ENCODE measurements at places on chromosomes 5 and 9.

GRCh38 chr5:15263942-15264341, 236.0 kb upstream of the FBXL7 start:
- DNase-seq = no peak

- DNase-seq = no peak
Measured at GRCh38 chr5:115168829-115169486, 750 bp downstream of the TRIM36 start.

- DNase-seq = no peak
Measured at GRCh38 chr5:127568166-127568565, 50.7 kb downstream of the PRRC1 start.

DNA sequence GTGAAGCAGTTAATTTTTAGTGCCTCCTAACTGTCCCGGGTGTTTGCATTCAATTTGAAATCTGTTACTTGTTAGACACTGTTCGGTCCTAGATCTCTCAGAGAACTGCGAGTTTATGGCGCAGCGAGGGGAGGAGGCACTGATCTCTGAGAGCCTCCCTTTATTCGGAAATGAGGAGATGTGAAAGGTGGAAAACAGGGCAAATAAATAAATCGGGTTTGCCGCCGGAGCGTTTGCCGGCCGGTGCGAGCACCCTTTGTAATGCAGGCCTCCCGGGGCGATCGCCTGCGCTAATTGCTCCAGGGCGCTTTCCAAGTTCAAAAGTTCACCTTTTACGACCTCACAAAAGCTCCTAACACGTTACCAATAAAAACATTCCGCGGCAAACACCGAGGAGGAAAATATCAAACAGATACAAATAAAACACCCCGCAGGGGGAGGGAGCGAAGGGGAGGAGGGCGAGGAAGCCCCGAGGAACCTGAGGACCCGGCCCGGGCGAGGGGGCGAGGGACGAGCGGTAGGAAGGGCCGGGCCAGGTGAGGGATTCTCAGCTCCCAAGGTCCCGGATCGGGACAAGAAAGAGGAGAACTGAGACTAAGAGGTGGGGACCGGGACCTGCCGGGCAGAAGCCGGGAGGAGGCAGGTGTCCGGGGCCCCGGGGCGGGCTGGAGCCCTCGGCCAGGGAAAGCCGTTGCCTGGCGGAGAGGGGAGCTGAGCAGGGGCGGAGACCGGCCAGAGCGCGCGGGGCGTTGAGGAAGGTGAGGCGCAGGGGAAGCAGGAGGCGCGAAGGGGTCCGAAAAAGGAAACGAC, 1.4 kb downstream of the NR6A1 start:
- peak; percentile 39 for DNase-seq

DNA sequence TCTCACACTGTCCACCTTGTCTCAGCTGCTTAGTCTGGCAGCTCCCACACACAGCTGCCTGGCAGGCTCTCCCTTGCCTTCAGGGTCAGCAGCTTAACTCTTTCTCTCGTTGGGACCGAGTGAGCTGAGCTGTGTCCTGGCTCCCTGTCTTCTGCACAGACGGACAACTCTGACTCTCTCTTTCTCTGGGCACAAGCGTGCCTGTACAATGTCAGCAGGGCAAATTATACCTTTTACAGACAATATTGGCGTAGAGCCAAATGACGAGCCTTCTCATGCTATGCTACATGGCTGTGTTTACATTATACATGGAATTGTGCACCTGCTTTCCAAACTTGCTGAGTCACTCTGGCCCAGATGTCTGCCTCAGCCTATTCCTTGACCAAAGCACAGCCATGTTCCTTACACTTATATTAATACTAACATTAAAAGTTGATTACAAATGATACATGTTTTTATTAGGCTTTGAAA, 188.6 kb downstream of the CYLC2 start:
- DNase-seq = no peak

DNA sequence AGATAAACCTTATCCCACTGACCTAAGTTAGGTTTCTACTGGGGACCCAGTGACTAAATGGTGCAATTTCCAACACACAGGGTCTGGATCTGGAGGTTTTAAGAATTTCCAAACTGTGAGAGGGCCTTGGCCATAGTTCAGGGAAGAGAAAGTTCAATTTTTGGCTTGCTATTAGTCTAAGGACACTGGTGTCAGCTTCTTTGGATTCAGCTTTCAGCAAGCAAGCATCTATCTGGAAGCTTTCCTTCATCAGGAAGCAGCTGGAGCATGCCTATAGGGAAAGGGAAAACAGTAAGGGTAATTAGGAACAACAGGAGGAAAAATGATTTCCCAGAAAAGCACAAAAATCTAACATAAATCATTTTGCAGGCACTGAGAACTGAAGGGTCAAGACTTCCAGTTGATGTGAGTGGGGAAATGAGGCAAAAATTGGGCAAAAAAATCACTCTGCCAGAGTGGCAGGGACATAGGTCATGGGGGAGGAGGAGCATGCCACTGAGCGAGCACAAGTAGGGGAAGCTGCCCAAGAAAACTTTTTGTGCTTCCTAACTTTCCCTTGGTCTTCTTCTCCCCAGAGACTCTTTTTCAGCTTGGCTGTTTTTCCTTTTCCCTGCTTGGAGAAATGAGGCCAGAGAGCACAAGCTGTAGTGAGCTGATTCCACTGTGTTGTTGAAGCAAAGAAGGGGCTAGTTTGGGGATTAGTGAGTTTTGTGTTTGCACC, 299.6 kb downstream of the FGF10 start:
- no peak for DNase-seq

- no peak for DNase-seq
Measured at GRCh38 chr5:57642066-57642465, 159.5 kb upstream of the ACTBL2 start.

GRCh38 chr9:89497978-89498851, at the start of gene SEMA4D:
Gene SEMA4D, minus strand, starts transcription at chr9:89498113. Its CDS starts 92,657 bp downstream, at chr9:89405456.
- peak; percentile 23 for DNase-seq

GRCh38 chr5:178677429-178677828, 50.6 kb upstream of the CLK4 start:
- DNase-seq = no peak

GRCh38 chr9:79672891-79673290, 101.1 kb downstream of the TLE4 start:
- no peak for DNase-seq

DNA sequence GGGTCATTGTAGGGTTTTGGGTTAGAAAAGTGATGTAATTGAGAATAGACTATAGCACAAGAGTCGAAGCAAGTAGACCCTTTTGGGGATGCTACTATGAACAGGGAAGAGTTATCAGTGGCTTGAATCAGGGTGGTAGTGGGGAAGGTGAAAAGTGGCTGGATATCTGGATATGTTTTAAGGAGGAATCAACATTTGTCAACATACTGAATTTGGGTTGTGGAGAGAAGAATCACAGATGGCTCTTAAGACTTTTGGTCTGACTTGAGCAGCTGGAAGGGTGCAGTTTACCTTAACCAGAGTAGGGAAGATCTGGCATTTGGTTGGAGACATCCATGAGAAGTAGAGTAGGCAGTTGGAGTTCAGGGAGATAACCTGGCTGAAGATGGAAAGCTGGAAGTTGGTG, 38.5 kb upstream of the FCHO2 start:
- DNase-seq = no peak

DNA sequence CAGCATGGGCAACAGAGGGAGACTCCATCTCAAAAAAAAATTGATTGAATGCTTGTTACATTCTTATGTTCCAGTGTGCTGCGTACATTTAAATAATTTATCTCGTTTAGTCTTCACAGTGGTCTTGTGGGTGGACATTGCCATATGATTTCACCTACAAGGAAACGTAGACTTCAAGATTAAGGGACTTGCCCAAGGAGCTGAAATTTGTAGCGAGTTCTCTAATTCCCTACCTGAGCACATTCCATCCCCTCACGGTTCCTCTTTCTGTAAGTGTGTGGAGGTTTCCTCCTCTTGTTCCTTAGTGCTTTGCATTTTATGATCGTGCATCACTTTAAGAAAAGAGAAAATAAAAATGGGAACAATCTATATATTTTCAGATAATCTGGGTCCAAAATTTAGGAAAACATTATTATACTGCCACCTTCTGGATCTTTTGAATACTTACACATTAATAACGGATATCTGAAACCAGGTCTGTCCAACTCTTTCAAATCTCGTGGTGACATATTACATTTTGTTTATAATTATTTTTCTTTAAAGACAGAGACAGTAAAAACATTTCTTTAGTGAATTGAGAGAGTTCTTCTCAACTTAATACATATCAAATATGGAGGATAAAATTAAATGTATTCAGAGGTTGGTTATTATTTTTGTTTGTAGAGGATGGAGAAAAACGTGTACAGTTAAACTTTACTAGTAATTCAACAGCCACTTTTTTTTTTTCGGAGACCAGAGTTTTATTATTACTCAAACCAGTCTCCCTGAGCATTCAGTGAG, 29.9 kb upstream of the C7 start:
- peak; percentile 16 for DNase-seq

DNA sequence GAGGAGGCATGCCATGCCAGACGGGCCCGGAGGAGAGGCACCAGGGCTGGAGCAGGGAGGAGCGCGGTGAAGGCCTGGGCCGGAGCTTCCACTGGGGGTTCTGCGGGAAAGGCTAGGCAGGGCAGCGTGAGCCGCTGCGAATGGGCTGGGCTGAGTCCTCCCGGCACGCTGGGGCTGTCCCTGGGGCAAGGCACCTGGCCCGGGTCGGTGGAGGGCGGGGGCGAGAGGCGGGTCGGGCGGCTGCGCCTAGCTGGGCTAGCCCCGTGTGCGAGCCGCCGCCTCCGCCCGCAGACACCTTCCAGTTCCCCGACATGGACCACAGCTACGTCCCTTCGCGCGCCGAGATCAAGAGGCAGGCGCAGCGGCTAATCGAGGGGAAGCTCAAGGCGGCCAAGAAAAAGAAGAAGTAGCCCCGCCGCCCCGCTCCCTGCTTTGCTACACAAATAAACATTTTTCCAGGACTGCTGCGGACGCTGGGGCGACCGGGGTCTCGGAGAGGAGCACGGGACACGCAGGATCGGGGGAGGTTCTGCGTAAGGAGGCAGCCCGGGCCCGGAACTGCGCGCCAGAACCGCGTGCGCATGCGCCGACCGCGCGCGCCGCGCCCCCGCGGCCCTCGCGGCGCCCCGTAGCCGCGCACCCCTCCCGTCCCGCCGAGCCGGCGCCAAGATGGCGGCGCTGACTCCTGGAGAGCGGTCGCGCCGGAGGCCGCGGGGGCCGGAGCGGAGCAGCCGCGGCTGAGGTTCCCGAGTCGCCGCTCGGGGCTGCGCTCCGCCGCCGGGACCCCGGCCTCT, at the start of gene RABL6:
TSS of gene RABL6 (plus strand) at position 668 of the 794 bp plus-strand sequence. CDS start 249 bp downstream, outside the sequence.
- DNase-seq = peak; percentile 25

- DNase-seq = no peak
Measured at GRCh38 chr5:98942847-98943246, 14.0 kb upstream of the CHD1 start.

DNA sequence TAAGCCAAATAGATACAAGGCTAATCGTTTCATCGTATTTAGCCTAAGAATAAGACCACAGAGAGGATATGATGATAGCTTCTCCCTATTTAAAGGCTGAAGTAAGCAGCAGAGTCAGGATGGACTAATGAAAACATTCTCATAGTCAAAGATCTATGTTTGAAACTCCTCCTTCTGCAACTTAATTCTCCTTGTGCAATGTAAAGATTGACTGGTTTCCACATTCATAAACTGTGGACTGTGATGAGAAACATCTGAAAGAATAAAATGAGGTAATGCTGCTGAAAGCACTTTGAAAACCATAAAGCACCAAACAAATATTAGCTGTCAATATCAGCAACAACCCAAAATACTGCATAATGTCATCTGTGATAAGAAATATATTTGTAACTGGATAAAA, 361.9 kb downstream of the CSNK1G3 start:
- DNase-seq = no peak

DNA sequence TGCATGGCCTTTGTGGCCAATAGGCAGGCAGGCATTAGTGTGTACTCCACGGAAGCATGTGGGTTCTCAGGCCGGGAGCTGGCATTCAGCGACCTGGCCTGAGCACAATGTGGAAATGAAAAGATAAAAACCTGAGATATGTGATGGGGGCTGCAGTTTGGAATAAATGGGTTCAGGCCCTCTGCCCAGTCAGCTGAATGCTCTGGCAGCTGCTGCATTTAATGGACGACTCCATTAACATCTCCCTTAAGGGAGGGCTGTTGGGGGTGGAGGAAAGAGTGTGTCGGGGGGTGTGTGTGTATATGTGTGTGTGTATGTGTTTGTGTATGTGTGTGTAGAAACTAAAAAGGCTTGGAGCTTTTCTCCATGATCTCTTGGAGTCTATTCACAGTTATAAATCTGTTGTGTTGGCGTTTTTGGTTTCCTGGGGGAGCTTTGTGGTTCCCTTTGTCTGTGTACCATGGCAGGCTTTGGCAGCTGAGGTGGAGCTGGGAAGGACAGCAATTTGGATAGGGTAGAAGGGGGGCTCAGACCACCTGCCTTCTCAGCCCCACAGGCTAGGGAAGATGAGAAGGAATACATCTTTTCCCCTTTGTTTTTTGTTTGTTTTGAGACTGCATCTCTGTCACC, 27.3 kb upstream of the HSPA9 start:
- no peak for DNase-seq

- DNase-seq = no peak
Measured at GRCh38 chr5:143916451-143916850, 104.5 kb downstream of the HMHB1 start.

- no peak for DNase-seq
Measured at GRCh38 chr5:38720554-38721361, 125.1 kb upstream of the OSMR start.

DNA sequence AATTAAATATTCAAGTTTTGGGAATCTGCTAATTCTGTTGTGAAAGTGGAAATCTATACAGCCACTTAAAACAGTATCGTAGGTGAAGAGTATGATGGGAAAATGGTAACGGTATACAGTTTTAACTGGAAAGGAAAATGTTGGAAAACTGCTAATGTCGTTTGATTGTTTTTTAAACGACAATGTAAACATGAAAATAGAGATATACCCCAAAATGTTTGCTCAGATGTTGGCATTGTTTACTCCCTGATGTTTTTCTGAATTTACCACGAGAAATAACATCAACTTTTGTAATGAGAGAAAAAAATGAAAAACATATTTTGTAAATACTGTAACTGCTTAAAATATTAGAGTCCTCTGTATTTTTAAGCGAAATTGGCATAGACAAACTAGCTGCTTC, 2.7 kb downstream of the MATR3 start:
- DNase-seq = no peak

DNA sequence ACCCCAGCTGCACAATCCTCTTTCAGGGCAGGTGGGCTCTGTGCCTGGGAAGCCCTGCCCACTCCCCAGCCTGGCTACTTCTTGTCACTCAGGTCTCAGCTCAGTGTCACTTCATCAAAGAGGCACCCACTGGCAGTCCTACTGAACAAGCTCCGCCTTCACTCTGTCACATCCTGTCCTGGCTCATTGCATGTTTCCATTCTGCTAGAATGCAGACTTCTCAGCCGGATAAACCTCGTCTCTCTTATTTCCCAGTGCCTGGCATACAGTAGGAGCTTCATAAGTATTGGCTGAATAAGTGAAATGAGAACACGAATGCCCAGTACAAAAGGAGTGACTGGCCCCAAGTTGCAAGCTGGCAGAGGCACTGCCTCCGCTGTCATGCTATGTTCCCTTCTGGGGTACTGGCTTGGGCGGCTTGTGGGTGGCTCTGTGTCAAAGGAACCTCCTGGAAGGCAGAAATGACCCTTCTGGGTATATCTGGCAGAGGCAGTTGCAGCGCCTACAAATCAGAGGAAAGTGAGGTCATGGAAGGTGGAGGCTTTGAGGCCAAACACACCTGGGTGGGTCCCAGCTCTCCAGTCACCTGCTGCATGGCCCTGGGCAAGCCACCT, 98.3 kb upstream of the PHYKPL start:
- DNase-seq = no peak
